ENCODE measurements at places on chromosomes 4 and X.

DNA sequence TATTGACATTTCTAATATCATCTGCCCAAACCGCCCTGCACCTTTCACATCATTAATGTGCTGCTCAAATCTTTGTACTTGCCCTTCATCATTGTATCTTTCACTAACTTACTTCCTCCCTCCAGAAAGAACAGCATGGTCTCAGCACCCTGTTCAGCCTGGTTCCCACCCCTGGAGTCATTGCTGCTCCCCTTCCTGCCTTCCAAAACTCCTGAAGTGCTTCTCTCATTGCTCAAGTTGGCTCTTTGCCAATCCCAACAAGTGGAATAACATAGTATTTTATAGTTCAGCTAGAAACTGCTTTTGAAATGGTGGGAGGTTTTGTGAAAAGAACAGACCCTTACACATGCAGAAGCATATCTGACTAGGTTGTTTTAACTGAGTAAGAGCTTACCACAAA is 14.0 kb upstream of the TTC29 start:
- no peak for DNase-seq

DNA sequence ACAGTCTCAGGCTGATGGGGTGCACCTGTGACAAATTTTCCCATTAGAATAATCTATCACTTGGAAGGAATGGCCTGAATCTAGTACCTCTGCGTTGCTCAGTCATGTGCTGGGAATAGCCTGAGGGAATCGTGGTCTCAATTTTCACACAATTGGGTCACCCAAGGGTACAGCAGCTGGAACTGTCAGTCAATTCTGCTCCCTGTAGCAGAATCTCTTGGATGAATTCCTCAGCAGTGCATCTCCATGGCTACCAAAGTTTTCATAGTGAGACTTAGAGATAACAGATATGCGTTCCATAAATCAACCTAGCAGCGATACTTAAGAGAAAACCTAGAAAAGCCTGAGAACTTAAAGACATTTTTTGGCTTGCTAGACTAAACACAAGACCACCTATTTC is 288.7 kb upstream of the CTSO start:
- no peak for DNase-seq

DNA sequence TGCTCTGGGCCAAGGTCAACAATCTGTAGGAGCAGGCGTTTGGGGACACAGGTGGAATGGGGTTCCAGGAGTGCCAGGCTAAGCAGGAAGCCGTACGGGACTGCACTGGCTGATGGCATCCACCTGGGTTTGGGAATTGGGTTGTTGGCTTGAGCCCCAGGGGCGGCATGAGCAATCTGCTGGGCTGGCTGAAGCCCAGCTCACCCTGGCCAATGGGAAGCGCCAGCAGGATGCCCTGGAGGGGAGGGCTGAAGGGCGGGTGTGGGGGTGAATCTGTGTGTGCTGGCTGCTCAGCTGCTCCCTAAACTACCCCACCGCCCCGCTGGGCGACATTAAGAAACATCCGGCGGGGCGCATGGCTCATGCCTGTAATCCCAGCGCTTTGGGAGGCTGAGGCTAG is 8.9 kb upstream of the RGS12 start:
- DNase-seq = no peak

DNA sequence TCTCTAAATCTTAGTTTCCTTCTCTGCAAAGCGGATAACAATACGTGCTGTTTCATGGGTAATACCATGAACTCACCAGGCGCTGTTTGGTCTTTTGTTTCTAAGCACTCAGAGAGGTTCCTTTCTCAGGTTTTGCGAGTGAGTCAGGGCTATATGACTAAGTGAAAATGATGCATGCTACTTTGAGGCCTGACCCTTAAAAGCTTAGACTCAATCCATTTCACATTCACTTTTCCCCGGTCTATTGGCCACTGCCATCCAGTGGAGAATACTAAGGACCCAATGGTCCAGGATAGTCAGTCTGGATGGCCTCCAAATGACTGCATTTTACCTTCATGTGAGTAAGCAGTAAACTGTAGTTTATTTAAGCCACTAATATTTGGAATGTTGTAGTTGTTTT is 400.8 kb upstream of the SLIT2 start:
- no peak for DNase-seq

DNA sequence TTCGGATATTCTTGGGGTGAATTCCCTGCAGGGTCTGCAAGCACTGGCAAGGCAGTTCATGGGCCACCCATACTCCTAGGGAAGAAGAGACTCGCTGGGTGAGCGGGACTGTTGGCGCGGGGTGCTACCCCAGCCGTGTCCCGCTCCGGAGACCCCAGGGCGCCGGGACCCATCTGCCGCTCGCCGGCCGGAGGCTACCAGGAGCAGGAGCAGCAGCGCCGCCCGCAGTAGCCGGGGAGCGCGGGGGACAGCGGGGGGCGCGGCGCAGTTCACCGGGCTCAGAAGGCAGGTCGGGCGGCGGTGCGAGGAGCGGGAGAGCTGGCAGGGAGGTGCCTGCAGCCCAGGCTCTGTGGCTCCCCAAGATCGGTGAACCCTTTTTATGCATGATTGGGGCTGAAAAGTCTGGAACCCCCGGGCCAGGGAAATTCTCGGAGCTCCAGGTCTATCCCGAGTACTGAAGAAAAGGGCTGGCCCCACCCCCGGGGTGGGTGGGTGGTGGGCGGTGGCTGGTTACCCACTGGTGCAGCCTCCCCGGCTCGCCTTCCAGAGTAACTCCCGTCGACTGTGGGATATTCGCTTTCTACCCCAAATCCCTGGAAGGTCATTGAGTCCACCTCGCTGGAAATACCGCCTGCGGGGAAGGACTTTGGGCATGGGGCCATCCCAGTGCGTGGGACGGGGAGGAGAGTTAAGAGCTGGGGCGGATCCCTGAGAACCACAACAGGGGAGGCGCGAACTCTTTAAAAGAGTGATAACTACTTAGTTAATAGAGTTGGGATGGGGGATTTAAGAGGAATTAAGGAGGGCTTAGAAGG is 37.6 kb downstream of the PF4 start:
- no peak for DNase-seq

- no peak for DNase-seq
Observed at GRCh38 chr4:123510659-123511058, 114.1 kb downstream of the SPRY1 start.

GRCh38 chr4:93828995-93829819 is 654 bp downstream of the ATOH1 start:
- DNase-seq = no peak

GRCh38 chr4:177579649-177580048 is 137.4 kb upstream of the AGA start:
- no peak for DNase-seq

DNA sequence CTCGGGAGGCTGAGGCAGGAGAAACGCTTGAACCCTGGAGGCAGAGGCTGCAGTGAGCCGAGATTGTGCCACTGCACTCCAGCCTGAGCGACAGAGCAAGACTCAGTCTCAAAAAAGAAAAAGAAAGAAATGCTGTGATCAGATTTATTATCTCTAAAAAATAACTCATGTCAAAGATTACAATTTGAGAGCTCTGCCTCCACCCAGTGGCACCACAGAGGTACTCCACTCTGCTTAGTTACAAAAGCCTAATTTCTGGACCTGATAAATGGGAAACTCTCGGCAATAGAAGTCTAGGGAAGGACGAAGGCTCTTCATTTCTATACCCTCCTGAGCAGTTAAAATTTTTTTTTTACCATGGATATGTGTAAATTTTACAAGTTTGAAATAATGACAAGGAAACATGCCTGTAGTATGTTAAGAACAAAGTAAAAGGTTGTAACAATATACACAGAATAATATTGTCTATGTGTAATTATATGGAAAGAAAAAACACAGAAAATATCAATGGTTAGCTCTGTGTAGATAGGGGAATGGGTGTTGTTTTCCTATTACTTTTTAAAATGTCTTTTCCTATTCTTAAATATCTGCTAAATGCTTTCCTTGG is 149.8 kb downstream of the STIM2 start:
- peak; percentile 64 for DNase-seq

DNA sequence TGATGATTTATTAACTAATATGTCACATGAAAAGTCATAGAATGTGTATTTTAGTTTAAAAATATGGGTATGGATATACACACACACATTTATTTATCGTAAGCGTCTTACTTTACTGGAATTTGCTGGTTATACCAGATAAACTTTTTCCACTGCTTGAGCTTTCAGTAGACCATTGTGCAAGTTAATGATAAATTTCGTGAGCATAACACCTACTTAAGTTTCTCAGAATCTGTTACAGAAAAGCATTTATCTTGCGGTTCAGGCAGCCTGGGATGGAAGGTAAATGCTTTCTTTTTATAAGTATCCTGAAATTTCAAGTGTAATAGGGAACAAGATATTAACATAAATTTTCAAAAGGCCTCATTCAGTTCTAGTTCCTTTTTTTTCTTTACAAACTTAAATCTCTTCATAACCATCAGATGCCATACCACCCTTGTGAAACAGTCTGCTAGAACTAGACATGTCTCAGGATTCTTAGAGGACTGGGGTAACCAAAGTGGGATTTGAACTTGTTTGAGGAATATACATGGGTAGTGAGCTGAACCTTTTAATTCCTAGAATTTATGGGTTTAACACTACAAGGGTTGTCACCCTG is 27.7 kb downstream of the ATP7A start:
- DNase-seq = no peak

DNA sequence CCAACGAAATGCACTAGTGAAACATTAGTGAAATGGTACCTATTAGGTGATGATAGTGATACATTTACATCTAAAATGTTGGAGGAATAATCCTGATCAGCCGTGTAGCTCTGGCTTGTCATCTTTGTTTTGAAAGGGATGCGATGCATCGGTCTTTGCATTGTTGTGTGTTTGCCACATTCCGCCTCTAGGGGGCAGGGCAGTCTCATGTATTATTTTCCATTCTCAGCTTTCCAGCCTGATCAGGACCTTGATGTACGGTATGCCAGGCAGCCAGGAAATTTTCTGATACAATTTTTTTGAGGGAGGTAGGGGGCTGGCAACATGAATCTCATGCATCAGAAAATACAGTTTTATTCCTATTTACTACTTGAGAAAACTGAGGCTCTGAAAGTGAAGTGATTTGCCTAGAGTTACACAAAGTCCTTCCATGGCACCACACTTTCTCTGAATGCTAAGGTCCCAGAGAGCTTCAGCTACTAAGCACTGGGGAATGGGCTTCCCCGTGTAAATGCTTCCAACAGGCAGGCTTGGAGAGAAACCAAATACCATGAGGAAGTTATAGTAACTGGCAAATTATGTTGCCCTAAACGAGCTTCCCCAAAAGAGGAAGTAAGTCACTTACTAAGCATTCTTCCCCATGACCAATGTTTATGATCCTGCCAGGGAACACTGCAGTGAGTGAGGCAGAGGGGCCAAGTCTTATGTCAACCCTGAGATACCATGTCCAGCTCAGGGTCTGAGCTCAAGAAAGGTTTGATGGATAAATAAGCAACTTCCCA is 31.8 kb upstream of the IQSEC2 start:
- DNase-seq = peak; percentile 74

DNA sequence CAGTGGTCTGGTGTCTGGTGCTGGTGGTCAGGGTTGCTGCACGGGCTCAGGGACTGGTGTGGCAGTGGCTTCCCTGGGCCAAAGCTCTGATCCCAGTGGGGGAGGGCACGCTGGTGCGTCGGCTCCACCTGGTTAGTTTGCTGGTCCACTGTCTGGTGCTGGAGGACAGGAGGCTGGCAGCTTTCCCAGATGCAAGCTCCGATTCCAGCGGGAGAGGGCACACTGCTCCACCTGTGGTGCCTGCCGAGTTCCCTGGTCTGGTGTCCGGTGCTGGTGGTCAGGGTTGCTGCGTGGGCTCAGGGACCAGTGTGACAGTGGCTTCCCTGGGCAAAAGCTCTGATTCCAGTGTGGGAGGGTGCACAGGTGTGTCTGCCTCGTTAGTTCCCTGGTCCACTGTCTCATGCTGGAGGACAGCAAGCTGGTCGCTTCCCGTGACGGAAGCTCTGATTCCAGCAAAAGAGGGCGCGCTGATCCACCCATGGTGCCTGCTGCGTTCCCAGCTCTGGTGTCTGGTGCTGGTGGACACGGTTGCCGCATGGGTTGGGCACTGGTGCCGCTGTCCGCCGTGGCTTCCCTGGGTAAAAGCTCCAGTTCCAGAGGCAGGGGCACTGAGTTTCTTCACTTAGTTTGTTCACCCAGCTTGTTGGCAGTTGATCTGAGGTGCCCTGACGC is 5.8 kb downstream of the VMA21 start:
- no peak for DNase-seq

DNA sequence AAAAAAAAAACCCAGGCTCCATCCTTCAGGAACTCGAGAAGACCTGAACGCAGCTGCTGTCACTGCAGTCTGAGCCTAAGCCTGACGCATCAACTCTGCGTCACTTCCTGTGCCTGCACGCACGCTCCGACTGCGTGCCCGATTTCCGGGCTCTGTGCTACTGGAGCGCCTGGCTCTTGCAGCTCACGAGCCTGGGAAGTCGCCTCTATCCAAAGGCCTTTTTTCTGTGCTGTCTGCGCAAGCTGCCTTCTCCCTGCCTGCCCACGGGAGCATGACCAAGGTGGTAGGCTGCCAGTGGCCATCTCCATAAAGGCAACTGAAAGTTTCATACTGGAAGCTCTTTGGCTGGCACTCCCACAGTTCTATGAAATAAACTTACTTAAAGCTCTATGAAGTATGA is 9.9 kb upstream of the GASK1B start:
- no peak for DNase-seq

GRCh38 chr4:23920296-23920695 is 30.4 kb upstream of the PPARGC1A start:
- no peak for DNase-seq

DNA sequence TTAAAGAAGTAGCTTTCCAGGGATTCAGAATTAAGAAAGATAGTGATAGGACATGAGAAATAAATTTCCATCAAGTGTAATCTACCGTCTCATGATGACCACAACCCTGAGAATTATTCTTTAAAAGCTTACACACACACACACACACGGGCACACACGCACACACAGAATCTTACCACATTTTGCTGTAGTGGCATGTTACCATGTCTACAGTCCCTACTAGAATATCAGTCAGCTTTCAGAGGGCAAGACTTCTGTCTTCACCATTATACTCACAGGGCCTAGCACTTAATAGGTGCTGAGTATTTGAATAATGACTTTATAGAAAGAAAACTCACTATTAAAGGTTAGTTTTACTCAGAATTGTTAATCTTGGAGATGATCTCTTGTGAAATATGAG is 15.4 kb downstream of the CMC4 start:
- no peak for DNase-seq

DNA sequence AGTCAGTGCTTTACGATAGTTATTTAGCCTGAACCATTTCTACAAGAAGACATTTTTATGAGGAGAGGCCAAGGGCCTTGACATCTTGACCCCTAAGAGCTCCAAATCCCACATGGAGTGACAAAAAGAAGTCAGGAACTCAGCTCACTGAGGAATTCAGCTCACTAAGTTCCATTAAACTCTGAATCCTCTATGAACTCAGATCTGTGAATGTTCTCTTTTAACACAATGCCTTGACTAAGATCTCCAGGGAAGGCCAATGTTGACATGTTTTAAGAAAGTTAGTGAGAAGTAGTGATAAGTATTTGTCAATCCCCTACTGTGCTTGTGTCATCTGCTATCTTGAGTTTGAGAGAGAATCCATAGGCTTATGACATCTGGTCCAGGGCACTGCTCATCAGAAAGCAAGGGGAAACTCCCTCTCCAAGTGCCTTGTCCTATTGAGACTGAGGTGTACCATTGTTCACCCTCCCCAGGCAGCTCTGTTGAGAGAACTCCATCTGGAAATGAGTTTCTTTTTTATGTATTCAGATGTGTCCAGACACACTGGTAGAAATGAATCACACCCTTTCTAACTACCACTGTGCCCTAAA is 68.7 kb upstream of the PCDH19 start:
- DNase-seq = no peak

GRCh38 chr4:100826808-100827548 is 309.2 kb upstream of the EMCN start:
- DNase-seq = no peak

- DNase-seq = peak; percentile 62
Observed at GRCh38 chrX:72100824-72101351, 30.8 kb downstream of the RTL5 start.
